Activated CD8-positive, alpha-beta memory T cell treated with anti-CD3 and anti-CD28 coated beads, Interleukin-2, amount 10 ng/mL, durations not matched to agents 7 days and 5 days (primary cell): ENCODE measurements at places on chromosomes 2 and 18. TPM values are rescaled to one million over a fixed set of nuclear protein-coding genes. Genes with fewer than 3 reads are reported as not detected.

DNA sequence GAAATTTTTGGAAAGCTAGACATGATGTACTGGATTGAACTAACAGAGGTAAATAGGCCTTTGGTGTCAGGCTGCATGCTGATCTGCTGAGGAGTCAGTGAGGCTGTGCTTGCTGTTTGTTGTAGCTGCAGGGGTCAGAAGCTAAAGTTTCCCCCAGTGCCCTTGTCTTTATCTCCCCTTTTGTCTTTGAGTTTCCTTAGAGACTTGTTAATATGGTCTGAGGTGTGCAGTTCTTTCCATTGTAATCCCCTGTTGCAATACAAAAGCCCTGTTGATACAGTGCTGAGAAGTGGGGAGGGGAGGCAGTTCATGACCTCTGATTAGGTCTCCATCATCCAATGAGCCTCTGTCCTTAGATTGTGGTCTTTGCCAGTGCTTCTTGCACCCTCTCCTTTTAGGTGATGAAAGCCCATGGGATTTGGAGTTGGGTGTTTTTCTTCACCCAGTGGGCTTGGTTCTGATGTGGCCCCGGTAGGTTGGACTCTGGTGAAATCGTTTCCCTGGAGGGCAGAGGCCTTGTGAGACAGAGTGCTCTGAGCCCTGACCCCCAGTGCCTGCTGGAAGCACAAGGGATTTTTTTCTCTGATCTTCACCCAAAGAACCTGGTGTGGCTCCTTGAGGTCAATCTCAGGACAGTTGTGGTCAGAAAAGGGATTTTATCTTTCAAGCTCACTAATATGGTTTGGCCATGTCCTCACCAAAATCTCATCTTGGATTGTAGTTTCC is 163.1 kb downstream of the TMEM18 start:
- H3K4me1 ChIP-seq = no peaks in the 10 kb centered on the region
- no peak for DNase-seq
- H3K27me3 ChIP-seq = peaks cover 10% of the 10 kb centered on the region
- H3K27ac ChIP-seq = no peak overlapping the region
- no peaks in the 10 kb centered on the region for H3K36me3 ChIP-seq

DNA sequence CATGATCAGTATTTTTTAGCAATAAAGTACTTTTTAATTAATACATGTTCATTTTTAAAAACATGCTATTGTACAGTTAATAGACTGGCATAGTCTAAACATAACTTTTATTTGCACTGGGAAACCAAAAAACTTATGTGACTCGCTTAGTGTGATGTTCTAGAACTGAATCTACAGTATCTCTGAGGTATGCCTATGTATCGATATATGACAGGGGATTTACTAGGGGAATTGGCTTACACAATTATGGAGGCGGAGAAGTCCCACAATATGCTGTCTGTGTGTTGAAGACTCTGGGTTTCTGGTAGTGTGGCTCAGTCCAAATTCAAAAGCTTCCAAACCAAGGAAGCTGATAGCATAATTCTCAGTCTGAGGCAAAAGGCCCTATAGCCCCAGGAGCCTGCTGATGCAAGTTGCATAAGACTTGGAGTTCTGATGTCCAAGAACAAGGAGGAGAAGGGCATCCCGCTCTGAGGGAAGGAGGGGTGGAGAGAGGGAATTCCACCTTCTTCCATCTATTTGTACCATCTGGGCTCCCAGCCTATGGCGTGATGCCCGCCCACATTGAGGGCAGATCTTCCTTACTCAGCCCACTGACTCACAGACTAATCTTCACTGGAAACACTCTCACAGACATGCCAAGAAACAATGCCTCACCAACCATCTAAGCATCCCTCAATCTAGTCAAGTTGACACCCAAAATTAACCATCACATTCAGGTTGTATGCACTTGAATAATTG is 27.5 kb downstream of the ZNF638 start:
- H3K27me3 ChIP-seq = no peaks in the 10 kb centered on the region
- no peak for DNase-seq
- H3K4me3 ChIP-seq = no peak overlapping the region
- H3K36me3 ChIP-seq = peaks cover 40% of the 10 kb centered on the region

- DNase-seq = no peak
- H3K4me1 ChIP-seq = no peaks in the 10 kb centered on the region
- no peak overlapping the region for H3K27ac ChIP-seq
- no peaks in the 10 kb centered on the region for H3K36me3 ChIP-seq
- H3K27me3 ChIP-seq = peaks cover 6% of the 10 kb centered on the region
Measured at GRCh38 chr18:58831606-58832005, 33.1 kb upstream of the ZNF532 start.

GRCh38 chr18:6747646-6748045 is 18.1 kb downstream of the ARHGAP28 start:
- DNase-seq = no peak
- no peaks in the 10 kb centered on the region for H3K36me3 ChIP-seq

DNA sequence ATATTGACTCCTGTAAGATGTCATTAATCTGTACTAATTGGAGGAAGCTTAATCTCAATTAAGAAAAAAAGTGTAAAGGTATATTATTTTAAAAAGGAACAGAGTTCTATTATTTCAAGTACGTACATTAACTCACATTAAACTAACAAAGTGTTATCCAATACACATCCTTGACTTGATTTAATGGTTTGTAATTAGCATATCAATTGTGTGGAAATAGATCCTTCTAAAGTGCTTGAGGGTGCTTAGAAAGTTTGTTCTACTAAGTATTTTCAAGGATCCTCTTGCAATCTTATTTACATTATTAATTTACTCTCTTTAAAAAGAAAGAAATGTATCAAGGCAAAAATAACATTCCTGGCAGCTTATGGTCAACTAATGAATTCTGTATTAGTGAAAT is 720.3 kb downstream of the KCNJ3 start:
- no peaks in the 10 kb centered on the region for H3K4me1 ChIP-seq
- no peak for DNase-seq
- no peak overlapping the region for H3K4me3 ChIP-seq
- no peaks in the 10 kb centered on the region for H3K27me3 ChIP-seq
- H3K27ac ChIP-seq = no peak overlapping the region
- no peaks in the 10 kb centered on the region for H3K36me3 ChIP-seq

DNA sequence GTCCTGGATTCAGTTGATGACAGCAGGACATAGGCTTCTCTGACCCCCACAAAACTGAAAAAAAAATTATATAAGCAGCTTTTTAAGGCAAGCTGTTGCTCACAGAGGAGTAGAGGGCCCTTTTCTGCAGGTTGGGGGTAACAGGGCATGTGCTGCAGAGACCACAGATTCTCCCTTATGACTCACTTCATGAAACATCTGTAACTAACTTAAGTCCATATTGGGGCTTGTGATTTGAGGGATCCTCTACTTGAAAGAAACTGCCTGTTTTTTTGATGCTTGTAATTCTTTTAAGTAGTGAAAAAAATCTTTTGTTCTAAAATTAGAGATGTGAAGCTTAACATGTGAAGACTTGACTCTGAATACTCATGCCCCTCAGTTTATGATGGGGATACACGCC is 33.4 kb downstream of the XRCC5 start:
- peaks cover 52% of the 10 kb centered on the region for H3K4me1 ChIP-seq
- H3K4me3 ChIP-seq = no peak overlapping the region
- DNase-seq = peak; percentile 67
- no peaks in the 10 kb centered on the region for H3K27me3 ChIP-seq
- peak overlapping the region; percentile 61 for H3K27ac ChIP-seq
- peaks cover 59% of the 10 kb centered on the region for H3K36me3 ChIP-seq

DNA sequence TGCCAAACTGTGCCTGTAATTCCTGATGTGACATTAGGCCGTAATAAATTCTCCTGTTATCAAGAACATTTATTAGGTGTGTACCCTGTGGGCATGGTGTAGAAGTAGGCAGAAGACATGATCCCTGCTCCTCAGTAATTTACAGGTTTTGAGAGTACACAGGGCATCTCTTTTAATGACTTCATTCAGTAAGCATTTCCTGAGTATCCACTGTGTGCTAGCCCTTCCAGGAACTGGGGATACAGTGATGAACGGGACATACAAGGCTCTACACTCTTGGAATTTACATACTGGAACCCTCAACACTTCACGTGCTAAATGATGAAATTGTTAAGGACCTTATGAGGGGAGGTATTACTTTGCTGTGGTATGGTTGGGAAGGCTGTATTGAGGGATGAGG is 30.2 kb downstream of the DIS3L2 start:
- H3K4me1 ChIP-seq = no peaks in the 10 kb centered on the region
- H3K27me3 ChIP-seq = no peaks in the 10 kb centered on the region
- H3K27ac ChIP-seq = no peak overlapping the region
- DNase-seq = no peak

Gene LRATD1
- not detected for total RNA-seq

Gene NOTO
- not detected for total RNA-seq

Gene IL37
- not detected for total RNA-seq

Gene RABL2A
- 13.3 TPM for total RNA-seq
